ENCODE measurements at places on chromosomes 3 and 15.
A peak's percentile ranks its signal among the peaks of the same experiment; 100 is the strongest.

DNA sequence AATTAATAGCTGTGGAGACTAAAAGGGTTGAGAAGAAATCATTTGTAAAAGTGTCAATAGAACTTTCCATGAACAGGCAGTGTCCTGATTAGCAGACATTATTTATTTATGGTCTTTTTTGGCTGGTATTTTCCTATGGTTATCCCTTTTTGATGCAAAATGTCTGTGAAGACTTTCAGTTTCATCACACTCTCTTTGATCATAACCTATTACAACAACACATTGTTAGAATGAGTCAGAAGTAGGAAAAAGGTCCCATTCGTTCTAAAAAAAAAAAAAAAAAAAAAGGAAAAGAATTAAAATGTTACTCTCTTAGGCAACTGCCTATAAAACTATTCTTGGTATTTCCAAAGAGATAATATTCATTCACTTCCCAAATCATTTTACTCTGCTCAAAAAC, 62.1 kb downstream of the SLC49A4 start:
- peak; percentile 30 for DNase-seq

GRCh38 chr3:58177747-58178527, 32.8 kb downstream of the DNASE1L3 start:
- peak; percentile 87 for DNase-seq

DNA sequence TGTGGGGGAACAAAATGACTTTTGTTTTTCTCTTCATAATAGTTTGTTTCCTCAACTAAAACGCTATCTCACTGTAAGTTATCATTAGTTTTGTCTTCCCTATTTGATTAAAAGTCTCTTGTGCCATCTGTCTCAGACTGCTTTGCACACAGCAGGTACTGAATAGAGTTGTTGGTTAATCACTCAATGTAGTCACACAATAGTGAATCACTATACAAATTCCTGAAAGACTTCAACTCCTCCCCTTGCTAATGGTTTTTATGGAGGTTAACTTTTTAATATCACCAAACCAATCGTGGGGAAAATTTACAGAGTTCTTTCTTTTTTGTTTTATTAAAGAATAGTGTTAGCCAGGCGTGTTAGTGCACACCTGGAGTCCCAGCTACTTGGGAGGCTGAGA, 2.6 kb upstream of the NGLY1 start:
- no peak for DNase-seq

DNA sequence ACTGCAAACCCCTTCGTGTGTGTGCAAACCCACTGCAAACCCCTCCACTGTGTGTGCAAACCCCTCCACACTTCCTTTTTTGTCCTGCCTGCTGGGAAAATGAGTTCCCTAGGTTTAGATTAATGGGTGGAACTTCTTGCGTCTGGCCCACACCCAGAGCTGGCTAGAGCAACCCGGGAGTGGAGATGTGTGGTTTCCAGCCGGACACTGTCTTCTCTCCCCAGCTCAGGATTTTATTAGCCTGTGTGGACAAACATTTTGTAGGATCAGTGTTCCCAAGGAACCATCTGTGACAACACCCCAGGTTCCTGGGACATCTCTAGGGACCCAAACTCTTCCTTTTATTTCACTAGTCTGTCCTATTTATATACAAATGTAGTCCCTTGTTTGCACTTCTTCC, 9.6 kb upstream of the LRRK1 start:
- DNase-seq: no peak

DNA sequence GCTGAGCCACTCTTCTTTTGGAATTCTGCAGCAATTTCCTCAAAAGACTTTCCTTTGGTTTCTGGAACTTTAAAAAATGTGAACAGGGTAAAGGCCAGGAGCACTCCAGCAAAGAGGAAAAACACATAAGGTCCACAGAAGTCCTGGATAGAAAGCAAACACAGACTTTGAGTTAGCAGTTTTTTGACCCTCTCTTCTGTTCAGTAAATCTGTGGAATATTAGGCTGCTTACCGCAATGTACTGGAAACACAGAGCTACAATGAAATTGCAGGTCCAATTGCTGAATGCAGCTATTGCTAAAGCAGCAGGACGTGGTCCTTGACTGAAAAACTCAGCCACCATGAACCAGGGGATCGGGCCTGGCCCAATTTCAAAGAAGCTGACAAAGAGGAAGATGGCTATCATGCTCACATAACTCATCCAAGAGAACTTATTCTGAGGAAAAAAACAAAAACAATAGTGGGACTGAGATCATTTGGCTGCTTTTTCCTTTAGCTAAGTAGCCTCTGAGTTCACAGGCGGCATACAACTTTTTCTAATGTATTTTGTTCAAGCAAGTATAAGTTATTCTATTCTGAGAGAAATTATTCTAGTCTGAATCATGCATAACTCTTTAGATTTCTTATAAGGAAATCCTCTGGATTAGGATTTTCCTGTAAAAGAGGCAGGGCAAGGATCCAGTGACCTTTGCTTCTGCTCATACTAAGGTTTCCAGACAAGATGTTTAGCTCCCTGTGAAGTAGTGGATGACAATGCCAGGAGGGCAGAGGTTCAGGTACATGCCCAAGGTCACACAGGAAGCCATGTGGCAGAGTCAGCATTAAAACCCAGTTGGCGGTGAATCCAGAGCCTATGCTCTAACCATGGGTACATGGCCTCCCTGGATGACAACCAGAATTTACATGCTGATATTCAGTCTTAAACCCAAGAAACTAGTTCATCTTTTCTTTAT, 28.3 kb downstream of the SLC2A2 start:
- no peak for DNase-seq

GRCh38 chr15:29071232-29071881, 185.6 kb downstream of the APBA2 start:
- DNase-seq: no peak

GRCh38 chr3:16066975-16067374, 107.5 kb upstream of the GALNT15 start:
- DNase-seq: no peak

DNA sequence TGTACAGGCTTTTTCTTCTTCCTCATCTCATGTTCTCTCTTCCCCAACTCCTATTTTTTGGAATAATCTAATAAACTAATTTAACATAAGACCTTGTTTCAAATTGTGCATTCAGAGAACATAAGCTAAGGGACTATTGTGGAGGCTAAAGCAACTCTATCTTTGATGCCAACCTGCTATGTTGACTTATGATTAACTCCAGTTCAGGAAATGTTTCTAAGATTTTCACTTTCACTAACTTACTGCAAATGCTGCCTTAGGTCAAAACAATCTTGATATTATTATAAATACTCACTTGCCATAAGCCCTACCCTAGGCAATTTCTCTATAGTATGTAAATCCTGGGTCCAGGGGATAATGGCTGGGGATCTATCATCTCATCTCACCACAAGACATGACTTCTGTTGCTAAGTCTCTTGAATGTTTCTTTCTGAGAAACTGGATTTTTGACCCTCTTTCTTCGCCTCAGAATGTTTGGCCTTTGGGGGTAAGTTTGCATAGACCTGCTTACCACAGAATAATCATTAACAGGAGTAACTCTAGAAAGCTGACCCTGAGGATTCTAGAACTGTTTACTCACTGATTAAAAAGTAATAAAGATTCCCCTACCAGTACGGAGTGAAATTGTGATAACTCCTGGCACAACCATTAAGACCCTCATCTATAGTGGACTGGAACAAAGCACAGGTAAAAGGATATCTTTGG, 768.1 kb downstream of the GBE1 start:
- DNase-seq: no peak

DNA sequence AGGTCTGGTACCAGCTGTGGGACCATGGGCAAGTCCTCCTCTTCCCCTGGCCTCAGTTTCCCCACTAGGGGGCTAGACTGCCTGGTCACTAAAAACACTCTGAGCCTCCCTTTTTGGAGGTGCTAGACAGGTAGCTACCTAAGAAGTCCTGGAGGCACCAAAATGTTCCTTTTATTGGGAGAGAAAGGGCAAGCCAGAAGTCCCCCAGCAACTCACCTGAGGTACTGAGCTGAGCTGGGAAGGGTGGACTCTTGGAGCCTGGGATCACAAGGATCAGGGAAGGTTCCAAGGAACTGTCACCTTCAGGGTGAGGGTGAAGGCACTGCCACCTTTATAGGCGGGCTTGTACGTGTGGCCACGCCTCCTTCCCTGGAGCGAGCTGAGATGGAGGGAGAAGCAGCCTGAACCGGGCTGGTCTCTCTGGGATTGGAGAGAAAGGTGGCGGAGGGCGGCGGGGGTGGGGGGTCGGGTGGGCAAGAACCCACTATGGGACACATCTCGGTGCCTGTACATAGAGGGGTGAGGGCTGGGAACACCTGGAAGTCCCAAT, at the start of gene CYP1A1:
TSS of gene CYP1A1 (minus strand) at position 304 of the 550 bp plus-strand sequence. CDS start 2,431 bp downstream, outside the sequence.
- DNase-seq: peak; percentile 35

DNA sequence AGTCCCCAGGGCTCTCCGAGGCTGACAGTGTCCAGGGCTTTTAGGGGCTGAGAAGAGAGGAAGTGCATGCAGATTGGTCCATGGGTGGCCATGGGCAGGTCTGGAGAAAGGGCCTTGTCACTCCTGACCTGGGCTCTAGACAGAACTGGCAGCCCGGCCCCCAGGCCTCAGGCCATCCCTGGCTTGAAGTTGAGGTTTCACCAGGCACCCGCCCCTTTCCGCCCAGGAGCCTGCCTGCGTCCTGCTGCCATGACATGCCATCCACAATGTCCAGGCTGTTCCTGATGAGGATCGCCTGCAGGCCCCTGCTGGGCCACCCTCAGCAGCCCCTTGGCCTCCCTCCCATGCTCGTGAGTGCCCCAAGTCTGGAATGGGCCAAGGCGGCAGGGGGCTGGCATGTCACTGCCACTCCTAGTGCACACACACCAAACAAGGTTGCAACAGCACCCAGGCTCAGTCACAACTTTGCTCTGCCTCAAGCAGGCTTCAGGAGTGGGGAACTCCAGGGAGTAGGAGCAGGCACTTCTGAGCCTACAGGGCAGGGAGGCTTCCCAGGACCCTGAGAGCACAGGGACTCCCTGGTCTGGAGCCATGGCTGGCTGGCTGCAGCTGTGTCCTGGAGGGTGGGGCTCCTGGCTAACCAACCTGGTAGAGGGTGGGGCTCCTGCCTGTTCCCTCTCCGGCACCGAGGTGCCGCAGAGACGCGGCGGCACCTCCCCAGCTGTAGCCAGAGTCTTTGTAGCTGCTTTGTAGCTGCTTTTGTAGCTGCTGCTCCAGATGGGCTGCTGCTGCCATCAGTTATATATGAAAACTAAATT, 1457.1 kb upstream of the GBE1 start:
- DNase-seq: no peak

- no peak for DNase-seq
These were observed 37.2 kb downstream of the DET1 start for GRCh38 chr15:88509321-88509720.

GRCh38 chr15:58398071-58398470, 33.7 kb upstream of the LIPC start:
- DNase-seq: no peak

DNA sequence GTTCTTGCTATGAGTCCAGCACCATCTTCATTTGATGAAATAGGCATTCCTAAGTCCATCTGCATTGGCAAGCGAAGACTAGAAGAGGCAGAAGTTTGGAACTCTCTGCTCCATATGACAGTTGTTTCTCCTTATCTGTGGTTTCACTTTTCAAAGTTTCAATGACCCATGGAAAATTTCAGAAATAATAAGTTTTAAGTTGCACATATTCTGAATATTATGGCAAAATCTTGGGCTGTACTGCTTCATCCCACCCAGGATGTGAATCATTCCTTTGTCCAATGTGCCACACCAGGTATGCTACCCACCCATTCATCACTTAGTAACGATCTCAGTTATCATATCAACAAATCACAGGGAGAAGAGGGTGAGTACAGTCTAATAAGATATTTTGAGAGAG, 647.9 kb downstream of the GRM7 start:
- no peak for DNase-seq

Measured in AG08396 (cell line).